IMR-90 (cell line): ENCODE measurements at places on chromosomes 13 and 19.

DNA sequence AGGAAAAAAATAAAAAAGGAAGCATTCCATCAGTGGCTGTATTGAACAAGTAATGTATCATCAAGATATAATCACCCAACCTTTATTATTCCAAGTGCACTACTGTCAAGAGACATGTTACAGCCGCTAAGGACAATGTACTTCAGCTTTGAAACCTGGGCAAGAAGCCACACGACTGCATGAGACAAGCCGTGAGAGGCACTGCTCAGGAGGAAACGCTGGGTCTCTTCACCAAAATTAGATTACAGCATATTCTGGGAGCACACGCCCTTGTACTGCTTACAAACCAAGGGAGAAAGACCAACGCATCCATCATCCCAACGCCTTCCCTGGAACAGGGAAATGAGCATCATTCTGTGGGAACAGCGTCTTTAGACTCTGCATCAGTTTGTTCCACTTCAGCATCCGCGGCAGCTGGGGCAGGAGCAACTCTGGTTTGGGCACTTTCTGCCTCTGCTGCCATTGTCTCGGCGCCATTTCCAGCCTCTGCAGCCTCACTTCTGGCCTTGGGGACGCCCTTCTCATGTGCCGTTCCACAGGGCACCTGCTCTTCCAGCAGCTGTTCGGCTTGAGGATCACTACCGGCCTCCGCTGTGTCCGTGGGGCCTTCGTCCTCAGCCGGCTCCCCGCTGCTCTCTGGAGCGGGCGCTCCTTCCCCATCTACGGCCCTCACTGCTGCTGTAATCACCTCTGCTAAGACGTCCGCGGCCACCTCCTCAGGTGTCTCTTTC lies 22.4 kb upstream of the BRD4 start:
- no peak for DNase-seq

GRCh38 chr19:49680421-49681351 lies 3.6 kb downstream of the PRMT1 start:
- DNase-seq = peak; percentile 78

- no peak for DNase-seq
Observed at GRCh38 chr13:102779436-102780159, 6.0 kb upstream of the TEX30 start.

DNA sequence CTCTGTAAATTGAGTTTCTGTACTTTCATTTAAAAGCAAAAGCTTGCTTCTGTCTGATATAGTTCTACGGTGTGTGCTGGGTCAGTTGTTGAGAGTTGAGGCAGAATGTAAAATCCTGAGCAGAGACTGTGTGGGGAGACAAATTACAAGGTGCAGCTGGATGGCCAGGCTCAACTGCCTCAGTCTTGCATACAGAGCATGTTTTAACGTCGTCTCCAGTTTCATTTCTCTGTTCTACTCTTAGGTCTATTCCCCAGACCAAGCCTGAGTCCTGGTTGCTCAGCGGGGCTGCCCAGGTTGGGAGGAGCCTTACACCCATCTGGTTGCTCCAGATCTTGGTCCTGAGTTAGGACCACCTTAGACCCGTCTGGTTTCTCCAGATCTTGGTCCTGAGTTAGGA lies 54.4 kb upstream of the MEDAG start:
- DNase-seq = no peak

DNA sequence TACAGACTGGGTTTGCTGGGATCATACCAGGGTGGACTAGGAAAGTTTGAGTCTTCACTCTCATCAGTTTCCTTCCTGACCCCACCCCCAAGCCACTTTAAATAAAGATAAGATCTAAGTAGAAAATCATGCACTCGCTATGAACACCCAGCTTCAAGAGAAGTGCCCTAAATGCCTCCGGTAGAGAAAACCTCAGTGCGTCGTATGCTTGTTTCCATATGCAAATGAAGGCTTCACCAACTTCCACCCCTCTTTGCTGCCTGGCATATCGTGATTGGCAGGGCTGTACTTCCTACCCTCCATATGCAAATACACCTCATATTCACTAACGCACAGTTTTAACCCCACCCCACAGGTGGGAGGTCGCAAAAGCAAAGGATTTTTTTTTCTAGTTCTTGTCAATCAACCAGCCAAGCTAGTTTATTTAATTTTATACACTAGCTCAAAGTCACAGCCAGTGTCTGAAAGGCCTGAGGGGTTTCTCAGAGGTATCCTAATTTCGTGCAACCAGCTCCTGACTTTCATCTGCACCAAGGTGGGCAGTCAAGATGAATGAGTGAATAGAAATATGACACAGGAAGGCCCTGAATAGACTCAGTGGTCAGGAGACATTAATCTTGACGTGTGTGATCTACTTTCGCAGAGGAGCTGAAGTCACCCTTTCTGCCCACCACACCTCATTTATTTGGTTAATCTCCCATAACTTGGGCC lies 121.1 kb upstream of the TSHZ3 start:
- no peak for DNase-seq

- no peak for DNase-seq
Observed at GRCh38 chr13:25380741-25381324, 9.1 kb downstream of the ATP8A2 start.

GRCh38 chr19:49098795-49099194 lies 13.5 kb downstream of the SNRNP70 start:
- DNase-seq = no peak

GRCh38 chr13:33348366-33348765 lies 62.8 kb upstream of the STARD13 start:
- DNase-seq = peak; percentile 85

GRCh38 chr19:54252243-54252642 lies 4.8 kb downstream of the LILRB5 start:
- DNase-seq = no peak

GRCh38 chr13:111359237-111359915 lies 38.9 kb downstream of the TEX29 start:
- peak; percentile 27 for DNase-seq

GRCh38 chr19:47631681-47632446 lies 22.9 kb downstream of the BICRA start:
- no peak for DNase-seq

GRCh38 chr13:26719356-26719945 lies 41.1 kb downstream of the GPR12 start:
- DNase-seq = peak; percentile 4

- DNase-seq = no peak
Observed at GRCh38 chr13:94878602-94879165, 166.3 kb upstream of the SOX21 start.

- DNase-seq = no peak
Observed at GRCh38 chr19:30692879-30693503, 320.8 kb downstream of the ZNF536 start.

GRCh38 chr19:10826231-10826630 lies 9.8 kb downstream of the TMED1 start:
- DNase-seq = no peak

GRCh38 chr19:43499042-43499441 lies 5.5 kb downstream of the PHLDB3 start:
- no peak for DNase-seq

GRCh38 chr19:51326216-51327065 lies 15.0 kb downstream of the IGLON5 start:
- DNase-seq = no peak

- no peak for DNase-seq
Observed at GRCh38 chr13:75294110-75294509, 187.9 kb downstream of the TBC1D4 start.

- DNase-seq = no peak
Observed at GRCh38 chr13:98707281-98707999, 45.0 kb downstream of the SLC15A1 start.

- DNase-seq = no peak
Observed at GRCh38 chr13:107091861-107092260, 523.9 kb upstream of the ARGLU1 start.

GRCh38 chr19:2338055-2338615 lies 9.7 kb downstream of the SPPL2B start:
- DNase-seq = no peak

DNA sequence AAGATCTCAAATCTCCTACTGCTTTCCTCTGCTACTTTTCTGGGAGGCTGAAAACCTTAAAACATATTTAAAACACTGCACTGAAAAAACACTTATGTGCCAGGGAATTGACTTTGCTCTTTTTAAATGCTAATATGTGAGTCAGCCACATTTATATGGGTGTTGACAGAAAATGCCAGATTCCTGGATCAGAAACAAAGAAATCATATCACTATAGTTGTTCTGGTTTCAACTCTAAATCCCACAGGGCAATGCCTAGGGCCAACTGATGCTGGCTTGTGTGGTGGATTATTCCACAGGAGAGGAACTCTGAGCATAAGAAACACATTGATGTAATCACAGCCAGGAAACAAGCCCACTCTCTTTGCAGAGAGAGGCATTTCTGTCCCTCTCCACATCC lies 1439.0 kb upstream of the SPRY2 start:
- no peak for DNase-seq

DNA sequence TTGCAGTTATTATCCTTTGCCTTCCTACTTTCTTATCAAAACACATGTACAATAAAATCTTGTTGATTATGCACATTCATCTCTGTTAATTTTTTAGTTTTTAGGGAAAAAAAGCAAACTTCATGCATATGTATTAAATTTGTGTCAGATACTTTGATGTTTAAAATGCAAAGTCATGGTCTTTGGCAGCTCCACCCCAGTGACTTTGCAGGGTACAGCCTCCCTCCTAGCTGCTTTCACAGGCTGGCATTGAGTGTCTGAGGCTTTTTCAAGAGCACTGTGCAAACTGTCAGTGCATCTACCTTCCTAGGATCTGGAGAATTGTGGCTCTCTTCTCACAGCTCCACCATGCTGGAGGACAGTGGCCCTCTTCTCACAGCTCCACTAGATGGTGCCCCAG lies 1988.1 kb upstream of the PCDH20 start:
- no peak for DNase-seq

GRCh38 chr19:17847538-17848366 lies at the start of gene JAK3:
Gene JAK3, minus strand, starts transcription at chr19:17847982. Its CDS starts 3,565 bp downstream, at chr19:17844417.
- peak; percentile 46 for DNase-seq

GRCh38 chr13:113029487-113030258 lies 60.7 kb downstream of the MCF2L start:
- no peak for DNase-seq

DNA sequence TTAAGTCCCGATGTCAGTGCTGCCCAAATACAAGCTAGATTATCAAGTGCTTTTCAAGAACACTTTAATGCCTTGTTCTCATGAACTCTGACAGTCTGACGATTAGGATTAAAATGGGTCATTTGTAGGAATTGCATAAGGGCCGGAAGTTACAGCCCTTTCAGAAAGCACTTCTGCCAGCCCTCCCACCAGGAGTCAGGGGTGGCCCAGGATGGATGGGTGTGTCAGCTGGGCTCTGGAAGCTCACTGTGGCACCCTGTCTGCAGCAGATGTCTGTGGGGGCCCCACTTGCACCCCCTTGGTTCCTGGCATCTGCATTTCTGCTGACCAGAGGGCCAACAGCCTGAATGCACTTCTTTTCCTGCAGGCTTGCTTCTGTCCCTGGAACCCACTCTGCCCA lies 712.7 kb downstream of the UQCRFS1 start:
- DNase-seq = no peak

DNA sequence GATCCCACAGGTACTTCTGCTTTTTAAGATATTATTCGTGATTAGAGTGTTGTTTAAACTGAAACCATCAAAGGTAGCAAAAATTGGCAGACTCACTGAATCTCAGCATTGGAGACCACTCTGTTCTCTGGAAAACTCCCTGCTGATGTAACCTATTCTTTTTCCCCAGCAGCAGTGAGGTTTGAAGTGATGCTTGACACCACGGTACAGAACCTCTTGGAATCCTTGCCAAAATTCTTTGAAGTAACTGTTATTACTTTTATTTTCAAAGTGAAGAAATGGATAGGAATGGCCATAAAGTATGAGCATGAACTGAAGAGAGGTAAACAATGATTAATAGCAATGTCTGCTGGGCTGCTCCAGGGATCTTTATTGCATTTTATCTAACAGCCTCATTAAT lies 66.4 kb upstream of the KL start:
- DNase-seq = no peak

- DNase-seq = no peak
Observed at GRCh38 chr19:49222528-49222927, 64.9 kb downstream of the TRPM4 start.

DNA sequence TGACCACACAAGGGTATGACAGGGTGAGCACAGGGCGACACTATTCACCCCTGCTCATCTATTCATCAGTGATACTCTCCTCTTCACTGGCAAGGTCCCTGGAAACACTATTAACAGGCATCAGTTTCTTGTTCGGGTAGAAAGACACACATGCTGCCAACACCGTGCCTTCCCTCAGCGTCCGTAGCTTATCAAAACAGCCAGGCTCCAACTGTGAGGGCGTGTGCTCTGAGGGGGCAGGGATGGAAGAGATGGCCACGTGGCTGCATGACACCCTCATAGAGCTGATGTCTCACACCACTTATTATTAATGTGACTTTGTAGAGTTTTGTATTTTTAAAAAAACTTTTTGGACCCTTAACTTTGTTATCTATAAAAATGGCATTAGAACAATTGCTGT lies 160.3 kb downstream of the ITGBL1 start:
- DNase-seq = no peak

GRCh38 chr19:49387936-49388372 lies at the start of gene KASH5:
Gene KASH5, plus strand, starts transcription at chr19:49388249. Its CDS starts 2,635 bp downstream, at chr19:49390884.
- DNase-seq = peak; percentile 8

DNA sequence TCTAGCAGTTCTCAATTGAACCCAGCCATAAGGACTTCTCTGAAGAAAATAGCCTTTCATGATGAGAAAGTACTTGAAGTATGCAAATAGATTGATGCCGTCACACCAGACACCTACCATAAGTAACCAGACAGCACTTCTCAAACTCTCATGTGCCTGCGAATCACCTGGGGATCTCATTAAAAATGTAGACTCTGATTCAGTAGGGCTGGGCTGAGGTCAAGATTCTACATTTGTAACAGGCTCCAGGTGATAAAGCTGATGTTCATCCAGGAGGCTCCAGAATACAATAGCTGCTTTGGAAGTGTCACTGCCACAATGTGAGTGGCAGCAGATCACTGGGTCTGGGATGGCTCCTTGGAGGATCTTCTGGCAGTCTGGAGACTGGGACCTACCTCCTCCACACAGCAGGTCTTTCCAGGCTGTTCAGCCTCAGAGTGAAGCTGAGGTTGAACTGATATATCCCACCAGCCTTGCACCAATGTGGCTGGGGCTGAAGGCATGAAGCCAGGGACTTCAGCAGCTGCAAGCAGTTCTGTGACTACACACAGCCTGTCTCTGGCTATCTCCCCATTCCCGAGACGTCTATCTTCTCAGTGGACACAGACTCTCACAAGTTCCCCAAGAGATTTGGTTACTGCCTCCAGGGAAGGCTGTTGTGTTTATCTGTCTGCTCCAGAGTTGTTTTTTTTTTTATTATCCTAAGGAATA lies 9.1 kb downstream of the MBNL2 start:
- no peak for DNase-seq

GRCh38 chr13:104975272-104975671 lies 1560.2 kb downstream of the EFNB2 start:
- no peak for DNase-seq
